ENCODE measurements at places on chromosomes 7 and 10. TPM values are rescaled to one million over a fixed set of nuclear protein-coding genes. Genes with fewer than 3 reads are reported as not detected.

DNA sequence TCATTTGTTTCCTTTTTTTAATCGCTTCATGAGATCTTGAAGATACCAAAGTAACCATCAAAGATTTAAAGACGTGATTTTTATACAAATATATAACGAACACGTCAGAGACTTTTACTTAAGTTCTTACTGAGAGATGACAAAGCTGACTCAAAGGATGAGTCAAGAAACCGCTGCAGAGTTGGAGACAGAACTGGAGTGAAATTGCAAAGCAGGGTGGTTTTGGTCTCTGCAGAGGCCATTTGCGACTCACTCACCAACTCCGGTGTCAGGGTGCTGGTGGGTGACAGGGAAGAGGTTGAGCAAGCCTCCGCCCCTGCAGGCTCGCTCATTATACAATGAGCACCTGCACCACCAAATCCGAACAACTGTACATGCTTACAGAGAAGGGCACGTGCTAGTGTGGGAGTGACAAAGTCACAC lies 75.2 kb downstream of the DNAJB6 start:
- peaks cover 44% of the 10 kb centered on the region for H3K4me1 ChIP-seq
- H3K4me3 ChIP-seq: no peak overlapping the region

DNA sequence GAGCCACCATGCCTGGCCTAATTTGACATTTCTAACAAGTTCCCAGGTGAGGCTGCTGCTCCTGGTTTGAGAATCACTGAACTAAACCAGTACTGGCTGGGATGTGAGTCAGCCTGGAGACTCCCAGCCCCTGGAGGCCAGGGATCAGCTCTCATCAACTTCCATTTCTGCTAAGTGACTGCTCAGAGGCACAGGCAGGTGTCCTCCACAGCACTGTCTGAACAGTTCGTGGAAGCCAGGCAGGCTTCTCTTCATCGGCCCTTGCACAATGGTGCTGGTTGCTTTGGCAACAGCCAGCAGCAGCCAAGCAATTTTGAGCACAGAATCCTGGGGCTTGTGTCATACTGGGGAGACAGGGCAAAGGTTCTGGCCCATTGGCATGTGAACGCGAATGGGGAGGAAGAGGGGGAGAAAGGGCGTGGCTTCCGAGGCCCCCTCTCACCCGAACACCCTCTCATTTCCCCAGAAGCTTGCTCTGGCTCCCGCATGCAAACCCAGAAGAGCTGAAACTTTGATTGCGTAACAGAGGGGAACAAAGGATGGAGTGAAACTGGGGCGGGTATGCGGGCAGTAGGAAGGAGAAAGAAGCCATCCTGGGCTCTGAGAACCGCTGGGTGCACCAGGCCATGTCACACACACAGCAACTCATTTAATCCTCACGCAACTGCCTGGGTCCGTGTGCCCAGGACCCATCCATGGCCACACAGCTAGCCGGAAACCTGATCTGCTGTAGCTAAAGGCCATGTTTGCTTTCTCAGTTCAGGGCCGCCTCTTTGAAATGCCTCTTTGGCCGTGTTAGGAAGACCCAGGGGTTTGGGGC lies 9.0 kb upstream of the POR start:
- peak; percentile 53 for DNase-seq
- H3K4me1 ChIP-seq: peaks cover 9% of the 10 kb centered on the region
- no peaks in the 10 kb centered on the region for H3K36me3 ChIP-seq
- H3K27me3 ChIP-seq: no peaks in the 10 kb centered on the region

DNA sequence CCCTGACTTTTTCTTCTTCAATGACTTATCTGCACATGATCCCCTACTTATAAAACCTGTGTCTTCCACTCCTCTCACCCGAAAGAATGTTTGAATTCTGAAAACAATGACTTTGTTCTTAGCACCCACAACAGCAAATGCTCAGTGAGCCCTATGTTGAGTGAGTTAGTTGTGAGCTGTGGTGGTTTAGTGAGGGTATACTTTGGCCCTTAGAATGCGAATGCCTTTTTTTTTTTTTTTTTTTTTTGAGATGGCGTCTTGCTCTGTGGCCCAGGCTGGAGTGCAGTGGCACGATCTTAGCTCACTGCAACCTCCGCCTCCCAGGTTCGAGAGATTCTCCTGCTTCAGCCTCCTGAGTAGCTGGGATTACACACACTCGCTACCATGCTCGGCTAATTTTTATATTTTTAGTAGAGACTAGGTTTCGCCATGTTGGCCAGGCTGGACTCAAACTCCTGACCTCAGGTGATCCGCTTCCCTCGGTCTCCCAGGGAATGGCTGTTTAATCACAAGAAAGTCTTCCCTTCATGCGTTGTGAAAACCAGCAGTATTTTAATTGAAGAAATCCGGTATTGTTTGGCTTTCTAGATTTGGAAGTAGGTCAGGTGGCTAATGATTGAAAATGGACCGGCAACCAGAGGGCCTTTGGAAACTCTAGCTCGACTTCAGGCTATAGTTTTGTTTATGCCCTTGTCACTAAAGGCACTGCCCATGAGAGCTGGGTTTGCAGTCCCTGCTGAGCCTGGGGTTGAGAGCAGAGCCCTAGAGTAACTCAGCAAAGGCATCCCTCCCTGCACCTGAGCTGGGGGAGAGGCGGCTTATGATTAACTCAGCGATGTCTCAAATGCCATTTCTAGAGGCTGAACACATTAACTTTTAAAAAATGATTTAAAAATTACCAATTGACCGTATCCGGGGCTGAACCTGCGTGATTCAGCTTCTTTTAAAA lies 41.3 kb downstream of the CUX1 start:
- DNase-seq: no peak
- H3K36me3 ChIP-seq: no peaks in the 10 kb centered on the region
- H3K4me1 ChIP-seq: peaks cover 99% of the 10 kb centered on the region
- peak overlapping the region; percentile 88 for H3K27ac ChIP-seq
- no peak overlapping the region for H3K4me3 ChIP-seq
- no peaks in the 10 kb centered on the region for H3K27me3 ChIP-seq

DNA sequence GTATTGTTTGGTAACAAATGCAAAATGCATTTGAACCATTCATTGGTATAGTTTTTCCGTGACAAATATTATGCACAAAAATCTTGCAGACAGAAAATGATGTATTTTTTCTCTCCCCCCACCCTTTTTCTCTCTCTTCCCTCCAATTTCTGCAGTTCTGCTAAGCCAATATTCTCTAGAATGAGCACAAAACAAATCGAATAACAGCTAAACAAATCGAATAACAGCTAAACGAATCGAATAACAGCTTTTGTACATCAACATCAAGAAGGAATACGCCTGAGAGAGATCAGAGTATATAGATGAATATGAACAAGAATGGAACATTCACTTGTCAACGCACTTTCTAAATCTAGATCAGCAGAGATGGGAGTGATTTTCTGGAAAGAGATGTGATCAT lies 108.0 kb upstream of the KMT2E start:
- no peaks in the 10 kb centered on the region for H3K4me1 ChIP-seq
- H3K4me3 ChIP-seq: no peak overlapping the region
- H3K36me3 ChIP-seq: no peaks in the 10 kb centered on the region
- no peak for DNase-seq
- no peak overlapping the region for H3K27ac ChIP-seq
- no peaks in the 10 kb centered on the region for H3K27me3 ChIP-seq

DNA sequence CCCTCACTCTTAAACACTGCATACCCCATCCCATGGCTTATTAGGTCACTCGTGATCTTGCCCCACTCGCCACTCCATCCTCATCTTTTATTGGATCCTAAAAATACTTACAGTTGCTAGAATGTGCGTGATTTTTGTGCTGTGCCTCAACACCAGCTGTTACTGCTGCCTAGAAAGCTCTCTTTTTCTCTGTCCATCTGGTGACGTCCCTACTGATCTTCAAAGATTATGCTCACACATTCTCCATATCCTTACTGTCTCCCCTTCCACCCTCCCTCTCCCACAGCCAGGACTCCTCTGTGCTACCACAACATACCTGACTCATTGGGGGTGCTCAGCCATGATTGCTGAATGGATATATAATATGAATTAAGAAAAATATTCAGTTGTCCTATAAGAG lies 42.0 kb downstream of the CDK6 start:
- no peaks in the 10 kb centered on the region for H3K27me3 ChIP-seq
- H3K4me1 ChIP-seq: peaks cover 20% of the 10 kb centered on the region
- peaks cover 15% of the 10 kb centered on the region for H3K36me3 ChIP-seq
- H3K4me3 ChIP-seq: no peak overlapping the region
- no peak for DNase-seq
- H3K27ac ChIP-seq: no peak overlapping the region

DNA sequence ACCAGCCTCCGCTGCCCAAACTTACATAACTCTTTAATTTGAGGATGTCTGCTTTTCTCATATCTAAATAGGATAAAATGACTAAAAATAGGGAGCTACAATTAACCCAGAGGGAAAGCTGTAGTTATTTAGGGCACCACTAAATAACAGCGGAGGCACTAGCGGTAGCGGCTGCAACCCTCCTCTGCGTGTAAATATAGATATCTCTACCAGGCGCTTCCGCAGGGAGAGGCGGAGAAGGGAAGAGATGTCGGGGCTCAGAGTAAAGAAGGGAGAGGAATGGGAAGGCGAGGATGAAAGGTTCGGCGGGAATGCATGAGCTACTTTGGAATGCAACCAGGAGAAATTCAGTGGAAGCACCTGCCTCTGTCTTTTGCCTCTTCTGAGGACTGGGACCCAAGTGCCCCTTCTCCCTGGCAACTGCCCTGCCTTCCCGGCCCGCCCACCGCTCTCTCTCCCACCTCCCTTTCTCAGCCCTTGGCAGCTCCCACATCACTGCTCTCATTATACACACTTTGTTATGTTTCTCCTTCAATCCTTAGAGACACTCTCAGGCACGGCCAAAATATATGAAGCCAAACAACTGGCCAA lies 698.3 kb downstream of the PARD3 start:
- DNase-seq: peak; percentile 12
- no peak overlapping the region for H3K4me3 ChIP-seq
- H3K4me1 ChIP-seq: peaks cover 31% of the 10 kb centered on the region
- H3K27ac ChIP-seq: peak overlapping the region; percentile 65
- no peaks in the 10 kb centered on the region for H3K27me3 ChIP-seq
- H3K36me3 ChIP-seq: no peaks in the 10 kb centered on the region

DNA sequence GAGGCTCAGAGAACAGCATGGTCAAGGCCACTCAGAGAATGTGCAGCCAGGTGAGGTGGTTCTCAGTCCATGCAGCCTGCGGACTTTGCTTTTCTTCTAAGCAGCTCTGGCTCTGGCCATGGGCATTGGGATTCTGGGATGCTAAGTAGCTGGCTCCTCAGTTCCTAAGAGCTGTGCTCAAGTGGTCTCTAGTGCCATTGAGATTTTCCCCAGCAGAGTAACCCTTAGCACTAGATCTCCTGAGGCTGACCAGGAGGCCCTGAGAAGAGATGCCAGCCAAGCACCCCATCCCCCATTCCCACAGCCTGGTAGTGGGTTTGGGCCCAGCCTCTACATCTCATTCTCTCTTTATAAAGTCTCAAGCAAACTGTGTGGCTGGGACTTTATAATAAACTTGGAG lies 77.1 kb downstream of the KCNMA1 start:
- H3K4me1 ChIP-seq: peaks cover 26% of the 10 kb centered on the region
- H3K36me3 ChIP-seq: no peaks in the 10 kb centered on the region
- no peak for DNase-seq
- H3K27me3 ChIP-seq: peaks cover 2% of the 10 kb centered on the region
- H3K27ac ChIP-seq: no peak overlapping the region

DNA sequence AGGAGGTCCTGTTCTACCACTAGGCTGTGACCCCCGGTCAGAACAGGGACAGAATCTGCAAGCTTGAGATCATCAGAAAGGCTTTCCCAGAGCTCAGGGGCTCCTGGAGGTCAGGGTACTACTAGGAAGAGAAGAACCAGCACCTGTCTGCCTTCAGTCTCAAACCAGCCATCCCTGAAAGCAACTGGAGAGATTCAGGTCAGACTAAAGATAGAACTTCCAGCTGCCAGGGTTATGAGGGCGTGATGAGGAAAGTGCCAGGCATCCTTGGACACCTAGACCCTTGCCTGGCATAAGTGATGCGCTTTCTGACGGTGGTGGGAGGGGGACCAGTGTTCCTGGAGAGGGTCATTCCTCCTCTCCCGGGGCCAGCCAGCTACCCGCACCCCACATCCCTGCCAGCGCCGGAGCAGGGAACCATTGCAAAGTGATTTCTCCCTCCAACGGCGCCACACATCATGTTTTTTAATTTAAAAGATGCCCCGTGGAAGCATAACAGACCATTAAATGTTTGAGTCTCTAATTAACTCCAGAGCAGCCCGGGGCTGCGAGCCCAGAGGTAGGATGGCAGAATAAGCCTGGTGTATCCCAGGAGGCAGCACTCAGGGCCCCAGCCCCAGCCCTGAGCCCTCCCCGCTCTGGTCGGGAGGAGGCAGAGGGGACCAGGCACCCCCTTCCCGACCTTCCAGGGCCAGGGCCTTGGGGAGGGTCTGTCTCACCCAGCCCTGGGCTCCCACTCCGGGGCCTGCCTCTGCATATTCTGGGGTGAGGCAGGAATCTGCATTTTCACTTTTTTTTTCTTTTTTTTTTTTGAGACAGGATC lies 64.0 kb downstream of the ELFN1 start:
- no peak for DNase-seq
- no peak overlapping the region for H3K4me3 ChIP-seq
- H3K36me3 ChIP-seq: 0 out of 2 replicates have a peak, but pooled peaks cover 7% of the 10 kb centered on the region
- H3K4me1 ChIP-seq: no peaks in the 10 kb centered on the region

GRCh38 chr10:88385601-88386203 lies 197.4 kb downstream of the RNLS start:
- H3K4me3 ChIP-seq: no peak overlapping the region
- no peak overlapping the region for H3K27ac ChIP-seq
- H3K27me3 ChIP-seq: no peaks in the 10 kb centered on the region
- 0 out of 2 replicates have a peak, but pooled peaks cover 2% of the 10 kb centered on the region for H3K36me3 ChIP-seq
- DNase-seq: peak; percentile 9

GRCh38 chr7:97024209-97025129 lies at the start of gene DLX5:
Gene DLX5 (minus strand): TSS chr7:97024831. CDS start chr7:97024623, 208 bp downstream.
- H3K4me1 ChIP-seq: peaks cover 72% of the 10 kb centered on the region
- H3K4me3 ChIP-seq: peak within 1 kb of the TSS; percentile 67
- DNase-seq: peak; percentile 86
- H3K27ac ChIP-seq: no peak within 1 kb of the TSS

- no peak for DNase-seq
- H3K27ac ChIP-seq: no peak overlapping the region
- H3K27me3 ChIP-seq: peaks cover 22% of the 10 kb centered on the region
Measured at GRCh38 chr10:102401735-102402511, 6.4 kb downstream of the NFKB2 start.

GRCh38 chr10:126461289-126461940 lies 73.1 kb upstream of the ADAM12 start:
- no peak overlapping the region for H3K27ac ChIP-seq
- no peak for DNase-seq
- peaks cover 12% of the 10 kb centered on the region for H3K27me3 ChIP-seq
- no peak overlapping the region for H3K4me3 ChIP-seq

The ZC3HAV1L gene
- total RNA-seq: 7.1 TPM

The GALNT17 gene
- 61.1 TPM for total RNA-seq

The RAPGEF5 gene
- 9.9 TPM for total RNA-seq

The SPRN gene
- total RNA-seq: 0.27 TPM

The SFXN3 gene
- total RNA-seq: 5.6 TPM

The CXCL12 gene
- total RNA-seq: 64.3 TPM

The SUGCT gene
- 7.4 TPM for total RNA-seq

The ITGB8 gene
- 1.8 TPM for total RNA-seq

The SLC25A13 gene
- 71.1 TPM for total RNA-seq

The APBB1IP gene
- 0.16 TPM for total RNA-seq

The EN2 gene
- not detected for total RNA-seq
